ENCODE measurements at places on chromosomes 16 and 17. TPM values are rescaled to one million over a fixed set of nuclear protein-coding genes. Genes with fewer than 3 reads are reported as not detected.

The EVI2B gene
- not detected for total RNA-seq

The ADAD2 gene
- not detected for total RNA-seq

DNA sequence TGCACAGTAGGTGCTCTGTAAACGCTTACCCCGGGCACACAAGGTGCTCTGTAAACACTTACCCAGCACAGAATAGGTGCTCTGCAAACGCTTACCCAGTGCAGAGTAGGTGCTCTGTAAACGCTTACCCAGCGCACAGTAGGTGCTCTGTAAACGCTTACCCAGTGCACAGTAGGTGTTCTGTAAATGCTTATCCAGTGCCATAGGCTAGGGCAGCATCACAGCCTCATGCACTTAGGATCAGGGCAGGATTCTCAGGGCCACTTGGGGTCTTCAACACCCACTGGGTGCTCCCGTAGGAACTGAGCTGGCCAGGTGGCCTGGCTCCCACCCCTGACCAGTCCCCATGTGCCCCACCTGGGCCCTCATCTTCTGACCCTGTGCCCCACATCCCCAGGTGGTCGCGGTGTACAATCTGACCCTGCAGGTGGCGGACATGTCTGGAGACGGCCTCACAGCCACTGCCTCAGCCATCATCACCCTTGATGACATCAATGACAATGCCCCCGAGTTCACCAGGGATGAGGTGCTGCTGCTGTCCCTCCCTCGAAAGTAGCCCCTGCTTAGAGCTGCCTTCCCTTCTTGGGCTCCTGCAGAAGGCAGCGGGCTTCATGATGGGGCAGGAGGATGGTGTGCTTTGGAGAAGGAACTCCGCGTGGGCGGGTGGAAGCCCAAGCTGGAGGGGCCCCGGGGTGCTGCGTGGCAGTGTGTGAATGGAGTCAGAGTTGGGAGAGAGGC is 13.1 kb downstream of the SLC22A31 start:
- no peaks in the 10 kb centered on the region for H3K4me1 ChIP-seq
- no peak for DNase-seq
- H3K36me3 ChIP-seq: no peaks in the 10 kb centered on the region

GRCh38 chr17:36600936-36601302 is 464 bp upstream of the MRM1 start:
- peak overlapping the region; percentile 94 for H3K27ac ChIP-seq
- H3K4me1 ChIP-seq: peaks cover 27% of the 10 kb centered on the region
- DNase-seq: no peak
- peaks cover under 1% of the 10 kb centered on the region for H3K36me3 ChIP-seq

DNA sequence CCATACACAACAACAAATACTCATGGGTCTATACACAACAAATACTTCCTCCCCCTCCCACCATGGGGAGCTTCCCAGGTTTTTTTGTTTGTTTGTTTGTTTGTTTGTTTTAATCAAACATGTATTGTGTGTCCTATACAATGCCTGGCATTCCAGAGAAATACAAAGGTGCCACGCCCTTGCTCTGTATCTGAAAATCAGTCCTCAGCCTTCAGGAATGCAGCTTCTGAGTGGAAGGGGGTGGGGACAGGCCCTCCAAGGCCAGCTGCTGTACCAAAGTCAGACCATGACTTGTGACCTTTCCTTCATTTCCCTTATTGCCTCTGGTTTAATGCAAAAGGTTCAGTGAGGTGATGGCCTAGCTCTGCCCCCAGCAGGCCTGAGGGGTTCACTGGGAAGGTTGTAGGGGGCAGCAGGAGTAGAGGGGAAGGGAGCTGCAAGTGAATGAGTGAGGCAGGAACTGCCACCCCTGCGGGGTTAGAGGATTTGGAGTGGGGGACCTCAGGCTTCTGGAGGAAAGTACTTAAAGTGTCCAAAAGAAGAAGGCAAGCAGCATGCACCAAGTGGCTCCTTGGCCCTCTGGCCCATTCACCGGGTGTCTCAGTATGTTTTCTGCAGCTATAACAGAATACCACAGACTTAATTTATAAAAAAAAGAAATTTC is 105.2 kb downstream of the CLEC16A start:
- peaks cover 45% of the 10 kb centered on the region for H3K4me1 ChIP-seq
- no peak overlapping the region for H3K4me3 ChIP-seq

The ANKS4B gene
- not detected for total RNA-seq

DNA sequence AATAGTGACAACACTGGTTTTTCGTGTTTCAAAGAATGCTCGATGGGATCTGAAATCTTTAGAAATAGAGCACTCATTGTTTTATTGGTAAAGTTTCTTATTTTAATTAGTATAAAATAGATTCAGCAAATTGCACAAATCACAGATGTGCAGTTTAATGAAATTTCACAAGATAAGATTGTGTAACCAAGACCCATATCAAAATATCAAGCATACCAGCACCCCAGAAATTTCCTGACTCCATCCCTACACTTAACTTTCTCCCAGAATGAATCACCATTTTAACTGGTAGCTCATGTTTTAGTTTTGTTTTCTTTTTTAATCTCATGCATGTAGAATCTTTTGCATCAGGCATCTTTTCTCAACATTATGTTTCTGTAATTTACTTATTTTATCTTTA is 185.9 kb downstream of the KCNJ2 start:
- H3K27ac ChIP-seq: no peak overlapping the region
- DNase-seq: no peak
- no peaks in the 10 kb centered on the region for H3K36me3 ChIP-seq
- no peaks in the 10 kb centered on the region for H3K4me1 ChIP-seq

- peaks cover 6% of the 10 kb centered on the region for H3K36me3 ChIP-seq
- H3K4me1 ChIP-seq: peaks cover 64% of the 10 kb centered on the region
- H3K4me3 ChIP-seq: peak overlapping the region; percentile 11
- DNase-seq: no peak
- no peak overlapping the region for H3K27ac ChIP-seq
Observed at GRCh38 chr17:74446551-74447500, 14.9 kb downstream of the GPRC5C start.

DNA sequence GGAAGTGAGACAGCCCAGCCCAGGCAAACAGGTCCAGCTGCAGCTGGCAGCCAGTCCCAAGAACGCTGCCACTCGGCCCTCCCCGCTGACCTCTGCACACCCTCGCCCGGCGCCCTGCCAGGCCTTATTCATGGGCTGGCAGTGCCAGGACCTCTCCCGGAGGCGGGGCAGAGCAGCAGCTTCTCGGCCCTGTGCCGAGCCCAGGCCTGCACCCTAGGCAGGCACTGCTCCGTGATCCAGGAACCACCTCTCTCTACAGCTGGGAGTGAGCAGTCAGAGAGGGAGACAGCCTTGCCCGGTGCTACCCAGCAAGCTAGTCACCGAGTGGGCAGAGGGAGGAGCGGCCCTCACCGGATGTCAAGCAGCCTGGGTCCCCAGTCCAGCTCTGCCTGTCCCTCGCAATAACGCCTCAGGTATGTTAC is 79.9 kb upstream of the CBX4 start:
- peaks cover 7% of the 10 kb centered on the region for H3K4me1 ChIP-seq
- no peak for DNase-seq
- H3K36me3 ChIP-seq: no peaks in the 10 kb centered on the region
- H3K4me3 ChIP-seq: no peak overlapping the region
- H3K27ac ChIP-seq: no peak overlapping the region
- peaks cover 3% of the 10 kb centered on the region for H3K27me3 ChIP-seq

DNA sequence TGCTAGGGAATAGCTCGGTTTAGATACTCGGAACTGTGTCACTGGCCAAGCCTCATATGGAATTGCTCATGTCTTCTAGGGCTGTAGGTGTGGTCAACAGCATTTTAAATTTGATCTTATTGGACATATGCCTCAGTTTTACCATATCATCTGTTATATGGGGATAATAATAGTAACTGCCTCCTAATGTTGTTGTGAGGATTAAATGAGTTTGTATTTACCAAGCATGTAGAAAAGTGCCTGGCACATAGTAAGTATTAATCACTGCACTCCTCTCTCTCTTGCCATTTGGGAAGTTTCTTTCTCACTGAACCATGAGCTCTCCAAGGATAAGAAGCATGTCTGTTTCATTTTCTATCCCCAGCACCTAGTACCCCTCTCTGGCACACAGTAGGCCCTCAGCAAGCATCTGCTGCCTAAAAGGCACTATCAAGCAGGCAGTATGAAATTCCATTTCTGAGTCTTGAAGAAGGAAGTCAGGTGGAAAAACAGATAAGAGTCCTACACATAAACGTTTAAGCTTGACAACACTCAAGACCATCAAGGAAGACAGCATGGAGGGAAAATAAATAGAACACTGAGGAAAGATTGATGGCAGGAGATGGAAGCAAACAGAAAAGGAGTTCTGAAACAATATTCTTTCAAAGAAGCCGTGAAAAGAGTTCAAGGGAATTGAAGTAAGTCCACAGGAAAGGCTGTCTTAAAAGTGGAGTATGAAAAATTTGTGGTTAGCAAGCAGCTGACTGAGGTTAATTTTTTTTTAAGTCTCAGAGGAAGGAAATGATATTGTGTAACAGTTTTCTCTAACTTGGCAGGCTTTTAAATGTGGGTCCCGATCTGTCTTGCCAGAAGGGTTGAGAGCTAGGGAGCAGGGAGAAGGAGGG is 2.2 kb upstream of the ATP6V0A1 start:
- H3K36me3 ChIP-seq: no peaks in the 10 kb centered on the region
- H3K27me3 ChIP-seq: no peaks in the 10 kb centered on the region
- H3K4me1 ChIP-seq: peaks cover 51% of the 10 kb centered on the region
- H3K4me3 ChIP-seq: peak overlapping the region; percentile 36

The NOS2 gene
- total RNA-seq: not detected

The ITGAD gene
- total RNA-seq: not detected

The CDH15 gene
- 0.13 TPM for total RNA-seq

The ZMYND15 gene
- total RNA-seq: 0.99 TPM

The HS3ST6 gene
- total RNA-seq: not detected

The BCO1 gene
- not detected for total RNA-seq

The TBC1D3D gene
- 0.91 TPM for total RNA-seq

- no peak for DNase-seq
- no peak overlapping the region for H3K4me3 ChIP-seq
- peaks cover 41% of the 10 kb centered on the region for H3K4me1 ChIP-seq
- peak overlapping the region; percentile 80 for H3K27ac ChIP-seq
- peaks cover 1% of the 10 kb centered on the region for H3K27me3 ChIP-seq
- no peaks in the 10 kb centered on the region for H3K36me3 ChIP-seq
Observed at GRCh38 chr17:50903604-50904517, 37.7 kb upstream of the TOB1 start.

The SHBG gene
- 0.97 TPM for total RNA-seq

The DHRS7C gene
- not detected for total RNA-seq
